ENCODE measurements at places on chromosomes 3 and 15.
A peak's percentile ranks its signal among the peaks of the same experiment; 100 is the strongest.

GRCh38 chr15:74857082-74857655 is 14.2 kb upstream of the ULK3 start:
- DNase-seq: no peak

DNA sequence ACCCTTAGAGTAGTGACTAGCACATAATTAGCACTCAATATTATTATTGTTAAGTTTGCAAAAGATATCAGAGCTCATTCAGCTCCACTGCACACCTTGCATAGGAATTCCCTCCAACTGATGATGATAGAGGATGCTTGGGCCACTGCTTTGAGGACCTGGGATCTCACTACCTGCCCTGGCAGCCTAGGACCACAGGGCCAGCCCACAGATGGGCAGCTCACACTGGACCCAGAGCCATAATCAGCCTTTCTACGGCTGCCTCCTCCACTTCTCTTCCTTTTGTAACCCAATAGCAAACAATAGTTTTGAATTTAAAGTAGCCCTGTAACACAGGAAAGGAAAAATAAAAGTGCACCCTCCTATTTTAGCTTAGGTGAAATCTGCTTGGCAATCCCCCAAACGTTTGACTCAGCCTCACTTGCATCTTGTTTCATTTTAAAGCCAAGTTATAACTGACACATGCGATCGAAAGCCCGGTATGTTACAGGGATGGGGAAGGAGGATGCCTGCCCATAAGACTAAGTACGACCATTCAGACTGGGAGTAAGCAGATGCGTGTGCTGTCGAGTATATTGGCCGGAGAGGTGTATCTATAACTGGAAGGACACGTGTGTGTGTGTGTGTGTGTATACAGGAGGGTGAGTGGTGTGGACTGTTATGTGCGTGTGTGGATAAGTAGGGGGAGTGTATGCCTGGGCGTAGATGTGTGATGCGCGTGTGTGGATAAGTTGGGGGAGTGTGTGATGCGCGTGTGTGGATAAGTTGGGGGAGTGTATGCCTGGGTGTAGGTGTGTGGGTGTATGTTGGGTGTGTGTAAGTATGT is 65.9 kb downstream of the CPN2 start:
- peak; percentile 40 for DNase-seq

DNA sequence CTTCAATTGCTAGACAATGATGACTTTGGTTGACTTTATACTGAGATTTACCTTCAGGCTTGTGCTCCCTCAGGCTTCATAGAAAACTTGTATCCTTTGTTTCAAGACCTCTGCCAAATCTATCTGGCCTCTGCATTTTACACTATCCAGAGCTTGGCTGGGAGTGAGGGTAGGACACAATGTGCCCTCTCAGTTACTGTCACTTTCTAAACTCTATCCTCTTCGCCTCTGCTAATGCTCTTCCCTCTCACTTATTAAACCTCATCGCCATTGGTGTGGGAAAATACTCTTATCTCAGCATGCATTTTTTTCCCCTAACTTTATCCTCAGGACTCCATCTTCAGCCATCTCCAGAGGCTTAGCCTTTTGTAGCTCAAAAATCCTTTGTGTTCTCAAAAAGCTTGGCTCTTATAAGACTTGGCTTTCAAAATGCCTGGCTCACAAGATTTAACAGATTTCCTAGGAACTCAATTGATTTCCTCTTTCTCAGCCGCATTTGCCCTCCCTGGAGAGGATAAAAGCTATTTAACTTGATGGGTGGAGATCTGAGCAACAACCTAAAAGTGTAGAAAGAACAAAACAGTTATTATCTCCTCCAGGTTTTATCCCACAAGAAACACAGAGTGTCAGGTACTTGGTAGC is 28.3 kb downstream of the SUCNR1 start:
- no peak for DNase-seq

GRCh38 chr15:52287114-52287513 is 8.5 kb downstream of the MYO5C start:
- no peak for DNase-seq

- DNase-seq: no peak
Observed at GRCh38 chr15:30933293-30933692, 29.6 kb downstream of the FAN1 start.

DNA sequence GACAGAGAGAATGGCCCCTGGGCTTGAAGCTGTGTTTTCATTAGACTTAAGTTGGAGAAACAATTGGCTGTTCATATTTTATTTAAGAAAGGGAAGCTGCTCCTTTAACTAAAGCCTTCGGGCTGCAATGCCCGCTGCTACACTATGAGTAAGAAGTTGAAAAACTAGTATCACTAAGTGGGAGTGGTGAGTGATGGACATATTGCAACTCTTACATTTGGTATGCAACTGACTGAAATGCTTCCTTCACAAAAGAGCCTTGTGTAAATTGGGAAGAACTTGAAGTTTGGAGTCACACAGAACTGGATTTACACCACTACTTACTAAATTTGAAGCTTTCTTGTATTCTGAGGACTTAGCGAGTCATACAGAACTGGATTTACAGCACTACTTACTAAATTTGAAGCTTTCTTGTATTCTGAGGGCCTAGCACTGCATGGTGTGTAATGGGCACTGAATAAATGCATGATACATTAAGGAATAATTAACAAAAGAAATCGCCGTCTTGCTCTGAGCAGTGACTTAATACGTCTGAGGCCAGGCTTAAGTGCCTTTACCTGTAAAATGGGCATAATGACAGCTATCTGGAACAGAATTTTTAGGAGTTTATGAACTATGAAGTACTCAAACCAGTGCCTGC is 149.5 kb downstream of the RYR3 start:
- no peak for DNase-seq

DNA sequence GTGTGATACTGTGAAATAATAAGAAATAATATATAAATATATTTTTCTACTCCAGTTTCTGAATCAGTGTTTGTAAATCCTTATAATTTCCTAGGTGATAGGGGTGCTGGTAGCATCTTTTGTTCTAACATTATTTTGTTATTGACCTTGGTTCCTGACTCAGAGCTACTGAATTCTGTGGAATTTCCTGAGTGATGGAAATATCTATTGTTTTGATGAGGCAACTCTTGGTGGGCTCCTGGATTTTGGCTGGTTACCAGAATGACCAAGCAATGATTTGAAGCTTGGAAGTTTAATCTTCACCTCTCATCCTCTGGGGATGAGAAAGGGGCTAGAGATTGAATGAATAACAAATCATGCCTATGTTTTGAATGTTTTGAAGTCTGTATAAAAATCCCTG is 377.3 kb downstream of the LPP start:
- peak; percentile 68 for DNase-seq

GRCh38 chr15:50249704-50250103 is 15.8 kb downstream of the HDC start:
- no peak for DNase-seq

- no peak for DNase-seq
Observed at GRCh38 chr3:189860296-189860695, 229.1 kb downstream of the TP63 start.

- peak; percentile 99 for DNase-seq
Observed at GRCh38 chr15:32855942-32856341, 138.1 kb downstream of the GREM1 start.

DNA sequence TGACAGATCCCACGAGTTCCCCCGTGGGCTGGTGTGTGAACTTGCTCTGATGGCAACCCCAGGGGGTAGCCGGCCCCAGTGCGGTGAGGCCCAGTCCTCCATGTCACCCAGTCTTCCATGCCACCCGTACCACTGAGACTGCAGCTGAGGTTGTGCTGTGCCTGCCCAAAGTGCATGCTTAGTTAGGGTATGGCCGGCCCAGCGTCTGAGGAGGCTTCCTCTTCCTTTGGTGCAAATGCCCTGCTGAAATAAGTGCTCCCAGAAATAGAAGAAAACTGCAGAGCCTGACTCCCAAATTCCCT is 31.5 kb downstream of the MGLL start:
- no peak for DNase-seq

GRCh38 chr3:9207116-9207763 is 42.2 kb downstream of the SRGAP3 start:
- DNase-seq: no peak

- DNase-seq: no peak
Observed at GRCh38 chr15:69288531-69289341, 10.0 kb upstream of the PAQR5 start.

- no peak for DNase-seq
Observed at GRCh38 chr15:93583552-93583951, 494.5 kb upstream of the RGMA start.

GRCh38 chr3:195101001-195101583 is 169.9 kb downstream of the XXYLT1 start:
- peak; percentile 63 for DNase-seq

DNA sequence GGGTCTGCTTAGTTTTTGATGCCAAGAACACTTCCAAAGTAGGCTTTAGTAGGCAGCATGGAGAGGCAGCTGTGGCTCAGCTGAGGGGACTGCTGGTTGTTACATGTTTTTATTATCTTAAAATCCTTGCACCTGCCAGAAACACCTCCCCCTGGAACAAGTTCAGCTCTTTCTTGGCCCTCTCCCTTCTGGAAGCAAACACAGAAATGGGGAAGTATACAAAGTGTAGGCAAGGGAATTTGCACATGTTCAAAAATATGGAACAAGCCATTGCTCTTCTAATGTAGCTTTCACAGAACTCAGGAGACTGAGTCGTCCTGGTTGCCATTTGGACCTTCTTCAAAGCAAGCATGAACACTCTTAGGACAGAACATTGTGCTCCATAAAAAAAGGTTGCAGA is 169.1 kb upstream of the SEMA6D start:
- no peak for DNase-seq

DNA sequence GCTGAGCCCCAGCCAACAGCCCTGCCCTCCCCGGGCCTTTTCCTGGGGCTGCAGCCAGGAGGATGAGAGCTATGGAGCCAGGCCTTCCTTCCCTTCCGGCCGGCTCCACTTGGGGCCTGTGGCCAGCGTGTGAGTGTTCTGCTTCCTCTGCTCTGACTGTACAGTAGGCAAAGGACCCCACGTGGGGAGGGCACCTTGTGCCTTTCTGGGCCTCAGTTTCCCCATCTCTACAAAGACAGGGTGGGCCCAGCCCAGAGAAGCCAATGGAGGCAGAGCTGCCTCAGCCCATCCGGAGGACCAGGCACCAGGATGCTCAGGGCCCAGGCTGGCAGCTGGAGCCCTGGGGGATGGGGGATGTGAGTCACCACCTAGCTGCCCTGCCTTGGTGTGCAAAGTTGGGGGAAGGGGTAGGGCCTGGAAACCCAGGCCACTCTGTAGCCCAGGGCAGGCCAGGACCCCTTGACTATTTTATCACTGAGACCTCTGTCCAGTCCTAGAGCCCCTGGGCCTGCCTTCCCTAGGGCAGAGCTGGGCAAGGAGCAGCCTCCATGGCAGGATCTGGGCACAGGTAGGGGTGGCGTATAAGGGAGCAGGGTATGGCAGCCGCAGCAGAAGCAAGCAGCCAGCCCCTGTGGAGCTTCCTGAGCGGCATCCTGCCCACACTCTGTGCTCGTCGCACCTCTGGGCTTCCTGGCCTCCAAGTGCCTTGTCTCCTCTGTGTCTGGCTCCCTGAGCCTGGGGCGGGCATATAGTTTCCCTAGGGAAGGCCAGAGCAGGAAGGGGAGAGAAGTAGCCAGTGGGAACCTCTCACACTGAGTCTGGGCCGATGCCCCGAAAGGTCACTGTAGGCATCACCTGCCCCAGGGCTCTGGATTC is 1.8 kb downstream of the PSTPIP1 start:
- peak; percentile 41 for DNase-seq

DNA sequence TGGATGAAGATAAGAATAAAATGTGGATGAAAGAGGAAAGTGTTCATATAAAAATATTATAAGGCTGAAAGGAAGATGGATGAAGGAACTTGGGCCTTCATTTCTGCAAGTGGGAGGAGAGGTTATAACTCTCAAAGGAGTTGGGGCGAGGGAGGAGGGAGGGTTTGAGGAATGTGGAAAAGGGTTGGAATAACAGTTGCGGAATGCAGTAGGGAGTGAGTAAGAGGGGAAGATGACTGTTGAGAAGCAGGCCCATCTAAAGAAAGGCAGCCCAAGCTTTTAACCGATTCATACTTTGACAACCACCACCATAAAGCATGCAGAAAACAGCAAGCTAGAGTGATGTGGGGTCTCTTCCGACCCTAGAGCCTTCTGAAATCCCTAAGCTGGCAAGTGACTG is 8.3 kb upstream of the TM4SF4 start:
- DNase-seq: peak; percentile 93

Measured in EH (cell line).